Activated CD4-positive, alpha-beta T cell treated with anti-CD3 and anti-CD28 coated beads, Interleukin-2, amount 10 ng/mL, durations not matched to agents 7 days and 5 days (primary cell): ENCODE measurements at places on chromosomes 3 and 15. TPM values are rescaled to one million over a fixed set of nuclear protein-coding genes. Genes with fewer than 3 reads are reported as not detected.
A peak's percentile ranks its signal among the peaks of the same experiment; 100 is the strongest.

The GOLGA8J gene
- total RNA-seq, result not detected

The NEO1 gene
- 4.3 TPM for total RNA-seq

The GATA2 gene
- total RNA-seq, result not detected

The MGLL gene
- 0.25 TPM for total RNA-seq

GRCh38 chr15:33994005-33994615, 25.8 kb downstream of the CHRM5 start:
- DNase-seq, result peak; percentile 8

GRCh38 chr3:48595526-48596121, 495 bp upstream of the COL7A1 start:
- no peak for DNase-seq

DNA sequence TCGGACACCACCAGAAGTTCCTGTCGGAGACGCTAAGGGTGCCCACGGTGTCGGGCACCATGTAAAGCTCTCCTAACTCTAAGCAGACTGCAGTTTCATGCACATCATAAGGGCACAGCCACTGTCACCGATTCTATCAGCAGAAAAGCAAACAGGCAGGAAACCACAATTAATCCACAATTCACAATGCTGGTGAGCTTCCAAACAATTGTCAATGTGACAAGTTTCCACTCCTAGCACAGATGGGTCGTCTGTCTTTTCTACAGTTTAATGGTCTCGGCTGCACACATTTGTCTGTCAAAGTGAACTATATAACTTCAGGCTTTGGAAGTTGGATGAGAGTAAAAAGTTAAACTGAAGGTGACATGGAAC, 8.8 kb upstream of the OCA2 start:
- no peak for DNase-seq

DNA sequence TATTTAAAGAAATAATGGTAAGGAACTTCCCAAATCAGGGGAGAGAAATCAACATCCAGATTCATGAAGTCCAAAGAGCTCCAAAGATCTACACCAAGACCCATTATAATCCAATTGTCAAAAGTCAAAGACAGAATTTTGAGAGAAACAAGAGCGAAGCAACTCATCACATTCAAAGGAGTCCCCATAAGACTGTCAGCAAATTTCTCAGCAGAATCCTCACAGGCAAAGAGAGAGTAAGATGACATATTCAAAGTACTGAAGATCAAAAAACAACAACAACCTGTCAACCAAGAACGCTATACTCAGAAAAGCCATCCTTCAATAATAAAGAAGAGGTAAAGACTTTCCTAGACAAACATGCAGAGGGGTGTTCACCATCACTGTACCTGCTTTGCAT, 342.1 kb downstream of the TIGIT start:
- DNase-seq, result no peak
